ENCODE measurements at places on chromosomes 11 and 22. TPM values are rescaled to one million over a fixed set of nuclear protein-coding genes. Genes with fewer than 3 reads are reported as not detected.

Gene C1QTNF4
- not detected for total RNA-seq

Gene UPK3A
- total RNA-seq = 0.25 TPM

Gene ALX4
- total RNA-seq = 0.07 TPM

Gene NPTXR
- total RNA-seq = 23.4 TPM

Gene SLC22A8
- total RNA-seq = not detected

Gene THY1
- 1.5 TPM for total RNA-seq

Gene CCDC73
- total RNA-seq = not detected

Gene BAIAP2L2
- 0.15 TPM for total RNA-seq

Gene OR4D5
- not detected for total RNA-seq

Gene DCHS1
- 8.8 TPM for total RNA-seq

Gene FAM76B
- 7.1 TPM for total RNA-seq

Gene MRGPRF
- total RNA-seq = 5.5 TPM

Gene FOLR2
- total RNA-seq = 21.9 TPM

Gene CLDN5
- 25.5 TPM for total RNA-seq

Gene CPT1A
- total RNA-seq = 81.7 TPM

Gene HIKESHI
- total RNA-seq = 54.1 TPM

Gene MB
- 17,299 TPM for total RNA-seq

Gene CHRM1
- total RNA-seq = 0.07 TPM

Gene TEX12
- total RNA-seq = not detected

Gene PDGFD
- total RNA-seq = 9.8 TPM

Gene NUDT8
- total RNA-seq = 106 TPM

Gene SCN4B
- total RNA-seq = 11.0 TPM

Gene OR8J3
- not detected for total RNA-seq

Gene APOA4
- not detected for total RNA-seq

Gene ZNF280A
- not detected for total RNA-seq

Gene NFAM1
- 2.0 TPM for total RNA-seq

Gene C11orf87
- total RNA-seq = not detected

Gene DMC1
- 0.20 TPM for total RNA-seq

Gene CYP2D6
- not detected for total RNA-seq

Gene BARX2
- not detected for total RNA-seq

Gene CD3D
- total RNA-seq = 1.6 TPM

Gene TENM4
- 0.40 TPM for total RNA-seq

Gene CREB3L1
- 56.0 TPM for total RNA-seq

Gene TXN2
- total RNA-seq = 131 TPM

Gene OR51I1
- total RNA-seq = not detected

Gene CCDC81
- 0.25 TPM for total RNA-seq

Gene TNNI2
- not detected for total RNA-seq

Gene GP1BB
- not detected for total RNA-seq

Gene LRRC32
- 30.8 TPM for total RNA-seq
